ENCODE measurements at places on chromosomes 12 and 14.
A peak's percentile ranks its signal among the peaks of the same experiment; 100 is the strongest.

GRCh38 chr12:100851637-100852036, 57.1 kb downstream of the ANO4 start:
- no peak for DNase-seq

- DNase-seq, result no peak
Measured at GRCh38 chr14:61609191-61609843, 86.0 kb upstream of the HIF1A start.

DNA sequence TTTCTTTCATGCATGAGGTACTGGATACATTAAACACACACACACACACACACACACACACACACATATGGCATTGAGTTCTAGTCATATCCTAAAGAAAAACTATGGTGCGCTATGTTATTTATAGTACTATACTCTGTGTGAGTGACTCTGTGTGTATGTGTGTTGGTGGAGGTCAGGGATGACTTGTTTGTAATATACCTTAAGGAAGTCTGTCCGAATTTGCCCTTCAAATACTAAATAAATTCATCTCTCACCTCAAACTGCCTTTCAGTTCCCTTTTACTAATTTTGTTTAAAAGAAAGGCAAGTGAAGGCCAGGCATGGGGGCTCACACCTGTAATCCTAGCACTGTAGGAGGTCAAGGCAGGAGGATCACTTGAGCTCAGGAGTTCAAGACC, 2.1 kb upstream of the AKAP5 start:
- no peak for DNase-seq

DNA sequence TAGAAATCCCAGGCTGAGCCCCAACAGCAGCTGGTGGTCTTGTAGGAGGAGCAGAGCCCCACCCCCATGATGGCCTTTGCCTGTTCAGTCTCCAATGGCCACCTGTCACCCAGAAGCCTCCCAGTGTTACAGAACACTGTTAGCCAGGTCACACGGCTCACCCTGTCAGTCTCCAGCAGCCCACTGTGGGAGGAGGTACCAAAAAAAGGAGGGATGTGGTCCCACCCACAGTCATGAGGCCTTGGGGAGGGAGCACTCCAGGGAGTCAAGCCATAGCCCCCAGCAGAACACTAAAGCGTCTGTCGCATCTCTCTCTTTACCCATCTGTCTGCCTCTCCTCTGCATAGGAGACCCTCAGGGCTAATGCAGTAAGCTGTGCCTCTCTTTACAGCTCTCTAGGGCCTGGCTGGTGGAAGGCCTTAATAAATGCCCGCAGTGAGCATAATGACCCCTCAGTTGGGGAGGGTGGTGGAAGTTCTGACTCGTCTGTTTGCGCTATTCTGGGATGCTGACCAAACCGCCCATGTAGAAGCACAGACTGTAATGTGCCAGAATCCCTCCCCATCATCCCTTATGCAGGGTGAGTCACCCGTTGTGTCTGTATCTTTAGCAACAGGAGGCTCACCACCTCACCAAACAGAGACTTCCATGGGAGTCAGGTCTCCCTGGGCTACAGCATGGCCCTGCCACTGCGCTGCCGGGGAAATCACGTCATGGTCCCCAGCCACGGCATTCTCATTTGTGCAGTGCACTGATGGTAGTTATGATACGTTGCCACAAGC, 14.6 kb downstream of the C14orf132 start:
- DNase-seq, result no peak

DNA sequence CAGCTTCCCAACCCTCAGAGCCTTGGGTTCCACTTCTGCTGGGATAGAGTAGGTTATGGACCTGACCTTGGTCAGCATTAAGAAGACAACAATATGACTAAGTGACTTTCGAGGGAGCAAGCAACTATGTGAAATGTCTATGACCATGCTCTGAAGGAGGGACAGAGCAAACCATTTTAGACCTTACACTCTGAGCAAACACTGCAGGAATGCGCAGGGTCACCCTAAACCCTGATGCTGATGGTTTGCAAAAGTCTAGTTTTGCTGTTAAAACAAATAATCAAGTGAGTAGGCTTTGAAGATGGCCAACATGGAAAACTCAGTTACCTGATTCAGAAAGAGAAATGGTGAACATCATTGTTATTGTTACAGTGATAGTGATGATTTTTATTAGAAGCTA, 8.7 kb downstream of the ZCCHC8 start:
- no peak for DNase-seq

GRCh38 chr12:121166356-121166755, 33.7 kb downstream of the P2RX7 start:
- DNase-seq, result no peak

DNA sequence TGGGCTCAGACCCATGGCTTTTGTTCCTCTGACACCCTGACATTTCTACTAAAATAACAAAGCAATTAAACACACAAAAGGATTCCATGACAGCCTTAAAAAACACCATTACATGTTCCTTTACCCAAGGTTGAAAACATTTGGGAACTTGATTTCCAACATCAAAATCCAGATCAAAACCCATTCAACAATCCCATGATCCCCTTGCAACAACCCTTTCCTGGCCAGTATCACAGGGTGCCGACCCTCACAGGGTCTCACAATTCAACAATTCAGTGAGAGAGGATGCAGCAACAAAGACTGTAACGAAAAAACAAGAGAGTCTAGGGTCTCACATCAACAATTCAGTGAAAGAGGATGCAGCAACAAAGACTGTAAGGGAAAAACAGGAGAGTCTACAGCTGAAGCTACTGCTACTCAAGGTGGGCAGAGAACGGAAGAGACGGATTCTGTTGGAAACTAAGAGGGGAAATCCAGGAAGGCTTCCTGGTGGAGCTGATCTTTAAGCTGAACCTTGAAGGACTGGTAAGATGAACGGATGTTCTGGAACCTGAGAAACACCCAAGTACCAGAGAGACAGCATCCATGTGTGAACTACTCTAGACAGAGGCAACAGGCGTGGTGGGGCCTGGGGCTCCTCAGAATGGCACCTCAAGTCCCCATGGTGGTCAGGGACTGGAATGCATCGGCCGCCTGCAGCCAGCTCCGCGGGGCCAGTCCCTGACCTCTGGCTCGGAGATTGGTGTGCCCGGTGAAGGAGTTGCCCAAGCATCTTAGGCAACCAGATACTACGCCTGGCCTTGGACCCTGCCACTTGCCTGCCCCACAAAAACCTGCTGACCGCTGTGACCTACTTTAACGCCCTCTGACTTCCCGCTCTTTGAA, 22.7 kb upstream of the ZFP36L1 start:
- DNase-seq, result no peak

DNA sequence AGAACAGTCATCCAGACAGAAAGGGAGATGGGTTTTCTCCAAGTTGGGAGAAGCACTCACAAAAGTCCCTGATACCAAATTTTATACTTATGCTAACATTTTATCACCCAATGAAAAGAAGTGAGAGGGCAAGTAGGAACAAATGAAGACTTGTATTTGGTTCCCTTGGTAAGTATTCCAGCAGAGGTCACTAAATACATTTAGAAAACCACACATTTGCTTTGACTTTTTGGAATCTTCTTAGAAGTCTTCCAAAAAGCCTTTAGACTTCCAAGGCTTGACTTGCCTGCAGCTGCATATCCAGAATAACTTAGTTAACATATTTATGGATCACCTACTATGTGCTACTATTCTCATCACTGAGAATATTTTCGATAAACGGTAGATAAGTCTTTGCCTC, 3.1 kb upstream of the GYS2 start:
- no peak for DNase-seq

DNA sequence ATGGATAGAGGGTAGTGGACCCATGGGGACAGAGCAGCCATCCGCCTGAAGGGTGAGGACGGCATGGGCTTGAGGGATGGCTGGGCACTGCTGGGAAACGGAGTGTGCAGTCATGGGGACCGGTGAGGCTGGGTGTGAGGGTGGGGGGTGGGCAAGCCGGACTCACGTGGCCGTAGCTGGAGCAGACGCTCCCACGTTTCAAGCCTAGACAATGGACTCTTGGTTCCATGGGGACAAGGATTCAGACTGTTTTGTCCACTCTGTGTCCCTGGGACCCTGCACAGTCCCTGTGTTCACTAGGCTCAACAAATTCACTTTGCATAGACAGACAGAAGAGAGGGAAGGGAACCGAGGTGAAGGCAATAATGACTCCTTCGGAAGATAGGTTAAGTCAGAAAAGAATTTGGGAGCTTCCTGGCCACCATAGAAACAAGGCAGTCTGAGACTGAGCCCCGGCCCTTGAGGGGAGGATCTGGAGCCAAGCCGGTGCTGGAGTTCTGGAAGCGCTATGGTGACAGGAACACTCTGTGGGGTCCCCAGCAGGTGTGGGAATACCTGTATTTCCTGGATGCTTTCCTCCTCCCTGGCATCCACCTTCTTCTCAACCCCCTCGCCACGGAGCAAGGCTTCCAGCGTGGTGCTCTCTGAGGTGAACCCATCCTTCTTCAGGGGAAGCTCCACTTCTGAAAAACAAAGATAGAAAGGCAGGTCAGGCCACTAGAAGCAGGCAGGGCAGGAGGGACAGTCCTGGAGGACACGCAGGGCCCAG, 162.5 kb downstream of the DPF3 start:
- DNase-seq, result no peak

GRCh38 chr14:37596790-37597472, 1.5 kb downstream of the TTC6 start:
- DNase-seq, result no peak

- DNase-seq, result no peak
Measured at GRCh38 chr12:71509705-71510104, 70.1 kb downstream of the LGR5 start.

DNA sequence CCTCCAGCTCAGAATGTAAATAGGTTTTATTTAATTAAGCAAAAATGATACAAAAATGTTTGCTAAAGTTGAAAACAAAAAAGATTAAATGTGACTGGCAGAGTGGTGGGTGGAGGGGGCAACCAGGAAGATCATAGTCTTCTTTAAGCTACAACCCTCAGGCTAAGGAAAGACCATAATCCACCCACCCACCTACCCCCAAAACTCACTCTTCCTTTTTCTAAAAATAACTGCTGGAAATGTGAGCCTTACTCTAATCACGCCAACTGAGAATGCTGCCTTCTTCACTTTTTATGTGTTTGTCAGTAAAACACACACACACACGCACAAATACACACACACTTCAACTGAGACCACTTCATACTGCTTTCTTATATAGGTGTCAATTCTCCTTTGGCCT, 230.0 kb upstream of the EGLN3 start:
- DNase-seq, result no peak

GRCh38 chr12:131782061-131782460, 46.1 kb upstream of the MMP17 start:
- DNase-seq, result no peak

GRCh38 chr12:79688376-79689060, 2.2 kb downstream of the PAWR start:
- DNase-seq, result no peak

- peak; percentile 68 for DNase-seq
Measured at GRCh38 chr12:76020731-76021672, 10.6 kb downstream of the PHLDA1 start.

GRCh38 chr12:131830335-131830913, 2.2 kb downstream of the MMP17 start:
- no peak for DNase-seq

GRCh38 chr14:89302396-89302950, 114.6 kb downstream of the FOXN3 start:
- no peak for DNase-seq

GRCh38 chr14:105330491-105330895, 15.9 kb downstream of the PACS2 start:
- no peak for DNase-seq

GRCh38 chr12:57744194-57744776, 554 bp upstream of the TSPAN31 start:
- DNase-seq, result no peak

- DNase-seq, result no peak
Measured at GRCh38 chr14:89067293-89067972, 243.0 kb downstream of the TTC8 start.

- no peak for DNase-seq
Measured at GRCh38 chr14:89805501-89805900, 149.0 kb downstream of the EFCAB11 start.

- DNase-seq, result no peak
Measured at GRCh38 chr12:59583003-59583712, 12.7 kb upstream of the SLC16A7 start.

DNA sequence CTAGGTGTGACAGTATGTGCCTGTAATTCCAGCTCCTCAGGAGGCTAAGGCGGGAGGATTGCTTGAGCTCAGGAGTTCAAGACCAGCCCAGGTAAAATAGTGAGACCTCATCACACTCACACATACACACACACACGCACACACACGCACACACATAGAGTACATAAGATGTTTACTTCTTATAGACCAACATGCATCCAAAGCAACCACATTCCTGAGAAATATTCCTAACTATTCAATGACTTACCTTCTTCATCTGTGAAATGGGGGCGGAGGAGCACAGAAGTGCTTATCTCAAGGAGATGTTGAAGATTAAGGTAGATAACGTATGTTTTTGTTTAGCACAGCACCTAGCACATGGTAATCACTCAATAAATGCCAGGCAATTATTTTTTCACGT, 6.4 kb downstream of the NDUFA12 start:
- DNase-seq, result no peak

GRCh38 chr12:117567644-117568216, 206.3 kb upstream of the NOS1 start:
- DNase-seq, result no peak

DNA sequence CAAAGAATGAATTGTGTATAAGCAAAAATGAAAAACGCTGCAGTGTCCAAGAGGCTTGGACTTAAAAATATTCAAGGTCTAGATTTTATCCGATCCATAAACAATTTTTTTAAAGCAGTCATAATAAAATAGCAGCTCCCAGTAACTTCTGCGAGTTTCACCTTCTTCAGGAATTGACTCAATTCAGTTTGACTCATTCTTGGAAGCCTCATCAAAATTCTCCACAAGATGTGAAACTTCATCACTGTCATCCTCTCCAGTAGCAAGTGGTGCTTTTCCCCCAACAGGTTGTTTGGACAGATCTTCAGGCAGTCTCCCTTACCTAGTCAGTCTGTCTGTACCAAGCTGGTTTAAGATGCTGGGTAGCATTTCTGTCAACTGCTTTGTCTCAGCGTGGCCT, 93.5 kb upstream of the FOXG1 start:
- DNase-seq, result no peak

DNA sequence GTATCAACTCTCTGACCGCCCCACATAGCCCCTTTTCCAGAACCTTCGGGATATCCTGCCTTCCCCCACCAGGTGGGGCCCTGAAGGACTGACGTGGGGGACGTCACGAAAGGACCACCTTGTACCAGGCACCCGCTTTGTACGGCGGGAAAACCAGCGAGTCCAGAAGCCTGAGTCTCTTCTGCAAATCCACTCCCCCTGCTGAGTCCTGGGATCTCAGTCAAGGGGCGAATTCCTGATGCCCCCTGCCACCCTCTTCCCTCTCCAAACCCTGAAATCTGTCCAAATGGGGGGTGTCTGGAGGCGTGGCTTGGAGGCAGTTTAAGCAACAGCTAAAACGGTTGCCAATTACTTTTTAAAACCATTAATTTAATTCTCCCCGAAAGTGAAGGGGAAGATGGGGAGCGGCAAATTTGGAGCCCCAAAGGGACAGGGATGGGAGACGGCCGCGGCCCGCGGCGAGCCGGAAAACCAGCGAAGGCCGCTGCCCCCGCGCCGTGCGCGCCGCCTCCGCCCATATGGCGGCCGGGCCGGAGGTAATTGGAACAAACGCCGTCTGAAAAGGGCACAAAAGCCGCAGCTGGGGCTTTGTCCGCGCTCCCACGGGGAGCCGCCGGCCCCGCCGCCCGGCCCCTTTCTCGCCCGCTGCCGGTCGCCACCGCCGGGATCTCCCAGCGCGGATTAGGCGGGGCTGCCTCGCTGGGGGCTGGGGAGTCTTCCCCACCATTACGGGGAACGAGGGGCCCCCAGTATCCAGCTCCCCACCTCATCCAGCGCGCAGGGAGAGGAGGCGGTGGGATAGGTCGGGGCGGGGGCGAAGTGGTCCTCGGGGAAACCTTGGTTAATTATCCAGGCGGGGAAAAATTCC, 6.6 kb downstream of the LHX5 start:
- no peak for DNase-seq
